ENCODE measurements at places on chromosomes 13 and 19.

GRCh38 chr19:53882391-53883050, 524 bp downstream of the PRKCG start:
- DNase-seq, result no peak

DNA sequence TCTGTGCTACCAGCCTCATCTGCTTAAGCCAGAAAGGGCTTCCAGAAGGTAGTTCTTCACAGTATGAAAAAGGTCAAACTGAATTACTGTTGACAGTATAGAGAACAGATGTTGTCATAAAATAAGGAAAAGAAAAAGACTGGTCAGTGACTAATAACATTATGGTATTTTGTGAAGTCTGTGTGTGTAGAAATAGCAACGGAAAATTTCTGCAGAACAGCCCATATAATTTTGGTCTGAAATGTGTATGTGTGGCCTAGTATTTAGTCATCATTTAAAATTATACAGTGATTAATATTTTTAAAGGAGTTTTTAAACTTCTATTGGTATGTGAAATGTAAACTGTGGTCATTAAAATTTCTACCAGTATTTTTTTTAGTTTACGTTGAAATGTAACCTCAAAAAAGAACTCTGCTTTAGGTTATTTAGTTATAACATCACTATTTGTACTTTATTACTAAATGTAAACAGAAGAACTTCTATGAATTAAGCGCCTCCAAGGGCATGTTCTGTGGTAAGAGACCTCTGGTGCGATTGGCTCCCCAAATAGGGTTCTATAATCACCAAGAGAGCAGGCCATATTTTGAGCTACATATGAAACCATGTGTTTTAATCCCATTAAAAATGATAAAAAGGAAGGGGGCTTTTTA, 3.3 kb upstream of the GPR183 start:
- no peak for DNase-seq

GRCh38 chr13:60311527-60311926, 85.5 kb upstream of the TDRD3 start:
- DNase-seq, result no peak

- no peak for DNase-seq
These were observed 551.6 kb downstream of the MYO16 start for GRCh38 chr13:109180905-109181425.

DNA sequence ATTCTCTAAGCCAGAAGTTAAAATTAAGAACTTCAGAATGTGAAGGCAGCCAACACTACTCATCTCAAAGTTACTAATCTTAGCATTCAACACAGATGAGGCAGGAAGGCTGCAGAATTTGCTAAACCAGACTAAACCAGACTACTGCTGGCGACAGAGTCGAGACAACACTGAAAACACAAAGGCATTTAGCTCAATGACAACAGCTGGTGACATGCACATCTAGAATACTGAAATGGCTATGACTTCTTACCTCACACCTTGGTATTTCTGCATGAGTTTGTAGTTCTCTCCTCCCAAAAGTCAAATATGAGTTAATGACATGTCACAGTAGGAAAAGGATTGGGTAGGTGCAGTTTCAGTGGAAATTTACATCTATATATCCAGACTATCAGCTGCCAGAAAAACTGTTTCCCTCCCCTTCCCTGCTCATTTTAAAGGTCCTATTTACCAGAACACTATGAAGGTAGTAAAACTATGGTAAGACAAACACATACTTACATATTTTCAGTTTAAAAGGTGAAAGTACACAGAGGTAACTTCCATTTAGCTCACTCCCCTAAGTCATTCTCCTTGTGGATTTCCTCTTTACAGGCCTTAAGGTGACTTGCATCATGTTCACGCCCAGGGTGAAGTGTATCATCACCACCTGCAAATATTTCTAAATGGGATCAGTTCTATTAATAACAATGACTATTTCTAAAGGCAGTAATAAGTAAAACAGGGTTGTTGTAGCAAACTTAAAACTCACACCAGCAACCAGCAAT, 21.4 kb downstream of the FOXO1 start:
- DNase-seq, result no peak

GRCh38 chr13:45575830-45576180, 39.7 kb downstream of the ERICH6B start:
- DNase-seq, result no peak

DNA sequence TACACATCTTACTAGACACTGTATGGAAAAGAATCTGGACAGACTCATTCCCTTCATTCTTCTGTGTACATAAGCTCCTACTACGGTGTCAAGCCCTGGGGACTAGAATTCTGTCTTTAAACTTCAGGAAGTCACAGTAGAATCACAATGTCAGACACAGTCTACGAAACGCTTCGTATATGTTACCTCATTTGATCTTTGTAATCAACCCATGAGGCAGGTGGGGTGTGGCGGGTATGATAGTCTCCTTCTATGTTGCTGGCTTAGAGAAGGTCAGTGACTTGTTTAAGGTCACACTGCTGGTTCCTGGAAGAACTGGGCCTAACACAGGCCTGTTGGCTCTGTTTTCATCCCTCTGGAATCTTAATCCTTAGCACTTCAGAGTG, 32.2 kb upstream of the TPT1 start:
- DNase-seq, result no peak

- DNase-seq, result peak; percentile 34
These were observed 175.9 kb downstream of the IRS2 start for GRCh38 chr13:109610517-109610916.

- DNase-seq, result no peak
These were observed 103.5 kb upstream of the RAP2A start for GRCh38 chr13:97330448-97330847.

- peak; percentile 29 for DNase-seq
These were observed 2.8 kb downstream of the JSRP1 start for GRCh38 chr19:2253106-2254063.

DNA sequence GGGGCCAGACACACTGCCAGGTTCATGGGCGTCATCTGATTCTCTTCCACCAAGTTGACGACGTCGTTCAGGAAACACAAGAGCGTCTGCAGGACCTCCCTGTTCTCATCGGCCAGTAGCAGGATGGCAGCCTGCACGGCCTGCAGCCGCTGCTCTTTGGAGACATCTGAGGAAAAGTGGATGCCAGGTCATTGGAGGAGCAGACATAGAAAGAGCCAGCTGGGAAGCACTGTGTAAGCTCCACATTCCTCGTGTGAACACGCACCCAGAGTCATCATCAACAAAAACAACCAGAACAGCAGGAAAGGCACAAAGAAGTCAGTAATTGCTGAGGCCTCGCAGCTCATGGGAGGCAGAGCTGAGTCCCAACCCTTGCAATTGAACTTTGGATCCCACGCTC, 96.5 kb downstream of the KL start:
- DNase-seq, result peak; percentile 14

GRCh38 chr13:112843392-112844111, 125.5 kb upstream of the MCF2L start:
- DNase-seq, result no peak

DNA sequence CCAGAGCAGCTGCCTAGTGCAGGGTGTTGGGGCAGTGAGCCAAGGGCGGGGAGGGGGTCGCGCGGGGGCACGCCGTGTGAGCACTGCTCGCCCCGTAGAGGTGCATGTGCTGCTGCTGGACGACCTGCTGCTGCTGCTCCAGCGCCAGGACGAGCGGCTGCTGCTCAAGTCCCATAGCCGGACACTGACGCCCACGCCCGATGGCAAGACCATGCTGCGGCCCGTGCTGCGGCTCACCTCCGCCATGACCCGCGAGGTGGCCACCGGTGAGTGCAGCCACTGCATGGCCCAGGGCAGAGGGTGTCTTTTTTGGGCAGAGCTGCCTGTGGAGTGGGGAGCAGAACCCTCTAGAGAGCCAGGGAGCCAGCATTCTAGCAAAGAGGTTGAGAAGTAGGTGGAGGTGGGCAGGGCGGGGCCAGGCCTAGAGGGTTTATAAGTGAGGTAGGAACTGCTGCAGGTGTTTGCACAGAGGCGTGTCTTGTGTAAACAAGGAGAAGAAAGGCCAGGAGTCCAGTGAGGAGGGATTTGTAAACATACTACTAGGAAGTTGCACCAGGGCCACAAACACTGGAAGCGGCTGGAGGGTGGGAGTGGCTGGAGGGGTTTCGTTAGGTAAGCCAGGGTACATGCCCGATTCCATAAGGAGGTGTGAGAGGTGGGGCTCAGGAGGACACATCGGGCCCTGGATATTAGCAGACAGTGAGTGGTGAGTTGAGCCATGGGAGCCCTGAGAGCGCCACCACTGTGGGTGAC, 21.3 kb downstream of the ARHGEF1 start:
- no peak for DNase-seq

DNA sequence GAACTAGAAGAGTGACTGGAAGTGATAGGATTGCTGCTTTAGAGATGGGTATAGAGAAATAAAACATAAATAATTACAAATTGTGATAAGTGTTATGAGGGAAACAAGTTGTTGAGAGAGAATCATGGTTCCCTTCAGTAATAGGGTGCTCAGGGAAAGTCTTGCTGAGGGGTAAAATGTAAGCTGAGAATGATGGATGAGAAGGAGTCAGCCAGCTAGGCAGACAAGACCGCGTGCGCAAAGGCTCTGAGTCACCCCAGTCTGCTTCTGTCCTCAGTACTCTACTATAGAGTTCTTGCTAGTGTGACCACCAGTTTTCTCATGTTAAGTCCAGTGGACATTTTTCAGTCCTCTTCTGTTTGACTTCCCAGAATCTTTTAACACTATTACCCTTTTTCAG, 39.5 kb downstream of the PCCA start:
- DNase-seq, result peak; percentile 38

DNA sequence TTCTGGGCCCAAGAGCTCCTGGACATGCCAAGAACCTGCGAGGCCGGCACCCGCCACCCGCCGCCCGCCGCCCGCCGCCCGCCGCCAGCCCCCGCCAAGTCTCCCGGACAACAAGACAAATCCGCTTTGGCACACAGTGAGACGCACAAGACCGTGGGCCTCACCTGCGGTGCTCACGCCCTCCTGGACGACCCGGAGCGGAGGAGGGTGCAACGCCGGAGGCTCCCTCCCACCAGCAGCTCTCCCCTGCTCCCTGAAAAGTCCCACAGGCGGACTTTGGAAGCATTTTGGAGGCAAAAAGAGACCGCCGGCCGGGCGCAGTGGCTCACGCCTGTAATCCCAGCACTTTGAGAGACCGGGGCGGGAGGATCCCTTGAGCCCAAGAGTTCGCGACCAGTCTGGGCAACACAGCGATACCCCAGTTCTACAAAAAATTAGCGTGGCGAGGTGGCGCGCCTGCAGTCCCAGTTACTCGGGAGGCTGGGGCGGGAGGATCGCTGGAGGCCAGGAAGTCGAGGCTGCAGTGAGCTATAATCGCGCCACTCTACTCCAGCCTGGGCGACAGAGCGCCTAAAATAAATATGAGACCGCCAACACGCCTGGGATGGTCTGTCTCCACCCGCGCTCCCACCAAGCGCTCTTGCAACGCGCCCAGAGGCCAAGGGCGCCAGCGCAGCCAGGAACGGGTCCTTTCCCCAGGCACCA, 783 bp downstream of the RHPN2 start:
- no peak for DNase-seq

GRCh38 chr13:87080100-87080779, 590.9 kb upstream of the SLITRK5 start:
- DNase-seq, result no peak

DNA sequence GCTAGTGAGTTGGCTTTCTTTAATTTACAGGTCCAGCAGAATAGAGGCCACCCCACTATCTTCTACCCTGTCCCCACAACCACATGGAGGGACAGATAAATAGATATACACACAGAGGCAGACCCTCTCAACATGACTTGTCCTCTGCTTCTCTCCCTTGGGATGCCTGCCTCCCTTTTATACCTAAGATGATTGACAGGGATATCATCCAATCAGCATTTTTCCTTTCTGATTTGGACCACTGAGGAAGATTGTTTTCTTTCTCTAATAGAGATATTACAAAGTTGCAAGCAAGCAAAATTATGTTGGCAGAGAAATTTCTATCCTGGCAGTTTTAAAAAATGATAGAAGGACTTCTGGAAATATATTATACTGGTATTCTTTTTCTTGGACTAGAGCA, 35.8 kb downstream of the STOML3 start:
- no peak for DNase-seq

DNA sequence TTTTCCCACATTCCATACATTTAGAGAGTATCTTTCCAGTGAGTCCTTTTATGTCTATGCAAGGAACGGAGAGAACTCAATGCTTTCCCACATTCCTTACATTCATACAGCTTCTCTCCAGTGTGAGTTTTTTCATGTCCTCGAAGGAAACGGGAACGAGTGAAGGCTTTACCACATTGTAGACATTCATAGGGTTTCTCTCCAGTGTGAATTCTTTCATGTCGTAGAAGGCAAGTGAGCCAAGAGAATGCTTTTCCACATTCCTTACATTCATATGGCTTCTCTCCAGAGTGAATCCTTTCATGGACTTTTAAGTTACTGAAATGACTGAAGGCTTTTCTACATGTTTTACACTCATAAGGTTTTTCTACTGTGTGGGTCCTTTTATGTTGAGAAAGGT, 17.1 kb downstream of the ZNF823 start:
- no peak for DNase-seq

GRCh38 chr13:44967704-44968433, 21.4 kb downstream of the NUFIP1 start:
- no peak for DNase-seq

DNA sequence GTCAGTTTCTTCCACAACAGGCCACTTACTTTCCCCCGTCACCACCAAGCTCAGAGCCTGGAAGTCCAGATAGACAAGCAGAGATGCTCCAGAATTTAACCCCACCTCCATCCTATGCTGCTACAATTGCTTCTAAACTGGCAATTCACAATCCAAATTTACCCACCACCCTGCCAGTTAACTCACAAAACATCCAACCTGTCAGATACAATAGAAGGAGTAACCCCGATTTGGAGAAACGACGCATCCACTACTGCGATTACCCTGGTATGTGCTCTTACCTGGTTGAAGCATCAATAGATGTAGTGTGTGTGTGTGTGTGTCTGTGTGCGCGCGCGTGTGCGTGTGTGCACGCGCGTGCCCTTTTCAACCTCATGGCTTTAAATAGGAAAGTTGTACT, 3.7 kb downstream of the KLF5 start:
- peak; percentile 14 for DNase-seq

DNA sequence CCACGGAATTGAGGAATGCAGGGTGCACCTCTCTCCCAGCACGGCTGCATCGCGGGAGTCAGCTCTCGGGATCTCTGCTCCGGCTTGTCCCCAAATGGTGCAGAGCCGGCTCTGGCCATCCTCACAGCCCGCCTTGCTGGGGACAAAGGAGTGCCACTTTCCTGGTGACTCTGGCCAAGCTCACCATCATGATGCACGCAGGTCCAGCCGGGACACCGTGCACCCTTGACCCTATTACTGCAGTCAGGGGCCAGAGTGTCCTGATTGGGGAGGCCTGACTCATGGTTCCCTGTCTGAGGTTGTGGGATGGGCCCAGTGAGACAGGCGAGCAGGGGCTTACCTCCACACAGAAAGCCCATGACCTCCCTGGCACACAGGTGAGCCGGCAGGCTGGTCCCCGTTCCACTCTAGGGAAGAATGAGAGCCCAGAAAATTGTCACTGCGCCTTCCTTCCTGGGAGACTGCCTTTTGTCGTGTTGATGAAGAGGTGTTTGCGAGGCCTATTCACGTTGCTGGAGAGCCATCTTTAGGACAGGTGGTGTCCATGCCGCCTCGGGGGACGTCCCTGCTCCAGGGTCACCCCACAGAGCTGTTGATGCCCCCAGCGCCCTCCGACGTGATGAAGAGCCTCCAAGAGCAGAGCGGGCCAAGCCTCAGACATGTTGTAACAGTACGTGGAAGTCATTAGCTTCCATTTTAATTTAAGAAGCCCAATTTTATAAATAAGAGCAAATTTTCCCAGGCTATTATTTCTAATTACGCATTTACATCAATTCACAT, 18.5 kb upstream of the VSTM2B start:
- DNase-seq, result no peak
